ENCODE measurements at places on chromosomes 5 and 9.

DNA sequence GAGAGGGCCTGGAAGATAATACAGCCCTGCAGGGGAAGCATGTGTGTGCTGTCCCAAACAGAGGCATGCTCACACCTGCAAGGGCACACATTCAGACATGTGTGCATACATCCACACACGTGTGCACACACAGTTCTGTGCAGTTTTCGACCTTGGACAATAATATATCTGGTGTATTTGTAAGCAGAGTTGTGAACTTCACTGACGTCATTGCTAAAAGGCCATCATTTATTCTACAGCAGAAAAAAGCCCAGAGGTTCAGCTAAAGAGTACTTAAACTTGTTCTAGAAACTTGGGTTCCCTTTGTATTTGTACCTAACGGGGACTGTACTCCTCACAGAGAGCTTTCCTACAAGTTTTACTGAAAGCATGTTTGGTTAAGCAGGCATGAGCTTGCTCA lies 19.5 kb downstream of the IRX2 start:
- DNase-seq: no peak

DNA sequence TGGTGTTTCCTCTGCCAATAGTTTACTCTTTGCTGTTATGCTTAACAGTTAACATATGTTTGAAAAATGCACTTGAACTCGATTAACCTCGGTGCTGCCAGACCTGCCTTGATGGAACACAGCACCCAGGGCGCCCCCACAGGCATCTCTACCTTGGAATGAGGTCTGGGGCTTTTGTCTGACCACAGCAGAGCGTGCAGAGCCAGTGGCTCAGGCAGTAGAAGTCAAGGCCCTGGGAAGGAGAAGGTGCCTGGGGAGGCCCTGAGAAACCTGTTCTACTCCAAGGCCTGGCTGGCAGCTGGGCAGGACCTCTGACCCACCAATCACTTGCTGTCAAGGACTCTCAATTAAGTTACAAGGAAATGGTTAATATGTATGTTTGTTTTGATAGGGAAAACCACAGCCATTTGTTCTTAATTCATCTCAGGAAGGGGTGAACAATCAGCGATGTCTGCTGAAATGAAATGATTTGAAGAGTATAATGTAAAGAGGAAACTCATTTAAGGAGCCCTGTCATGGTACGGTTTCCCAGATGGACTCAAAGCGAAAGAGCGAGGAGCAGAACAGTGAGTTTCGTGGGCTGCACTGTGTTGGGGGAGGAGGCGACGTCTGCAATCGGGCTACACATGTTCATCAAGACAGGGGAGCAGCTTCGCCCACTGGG lies 21.9 kb downstream of the MACROH2A1 start:
- no peak for DNase-seq

DNA sequence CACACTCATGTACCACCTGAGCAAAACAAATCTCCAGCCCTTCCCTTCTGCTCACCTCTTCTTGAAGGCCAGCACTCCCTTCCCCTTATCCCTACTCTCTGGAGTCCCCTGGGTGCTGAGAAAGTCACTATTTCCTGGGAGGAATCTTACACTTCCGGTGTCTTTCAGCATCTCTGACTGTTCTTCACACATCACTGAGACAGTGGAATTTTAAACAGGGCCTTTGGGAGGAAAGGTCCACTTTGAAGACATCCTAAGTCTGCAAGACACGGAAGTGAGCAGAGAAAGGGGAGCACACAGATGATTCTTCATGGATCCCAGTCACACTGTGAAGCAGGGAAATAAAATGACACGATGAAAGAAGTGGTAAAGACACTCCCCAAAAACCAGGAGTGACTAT lies 25.6 kb downstream of the FRMD3 start:
- DNase-seq: no peak

GRCh38 chr9:35609001-35609819 lies 4.1 kb downstream of the TESK1 start:
- no peak for DNase-seq

DNA sequence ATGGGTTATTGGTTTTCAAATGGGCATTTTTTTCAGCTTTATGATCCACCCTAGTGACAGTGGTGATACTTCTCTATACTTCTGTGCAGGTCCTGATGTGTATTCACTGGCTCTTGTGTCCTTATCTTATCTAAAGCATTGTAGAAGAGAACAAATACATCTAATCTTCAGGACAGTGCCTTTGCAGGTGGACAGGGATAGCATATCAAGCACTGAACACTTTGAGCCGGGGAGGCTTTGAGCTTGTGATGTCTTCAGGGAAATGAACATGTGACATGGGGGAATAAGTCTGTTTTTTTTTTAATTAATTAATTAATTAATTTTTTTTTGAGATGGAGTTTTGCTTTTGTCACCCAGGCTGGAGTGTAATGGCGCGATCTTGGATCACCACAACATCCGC lies 115.5 kb upstream of the KLF4 start:
- no peak for DNase-seq

DNA sequence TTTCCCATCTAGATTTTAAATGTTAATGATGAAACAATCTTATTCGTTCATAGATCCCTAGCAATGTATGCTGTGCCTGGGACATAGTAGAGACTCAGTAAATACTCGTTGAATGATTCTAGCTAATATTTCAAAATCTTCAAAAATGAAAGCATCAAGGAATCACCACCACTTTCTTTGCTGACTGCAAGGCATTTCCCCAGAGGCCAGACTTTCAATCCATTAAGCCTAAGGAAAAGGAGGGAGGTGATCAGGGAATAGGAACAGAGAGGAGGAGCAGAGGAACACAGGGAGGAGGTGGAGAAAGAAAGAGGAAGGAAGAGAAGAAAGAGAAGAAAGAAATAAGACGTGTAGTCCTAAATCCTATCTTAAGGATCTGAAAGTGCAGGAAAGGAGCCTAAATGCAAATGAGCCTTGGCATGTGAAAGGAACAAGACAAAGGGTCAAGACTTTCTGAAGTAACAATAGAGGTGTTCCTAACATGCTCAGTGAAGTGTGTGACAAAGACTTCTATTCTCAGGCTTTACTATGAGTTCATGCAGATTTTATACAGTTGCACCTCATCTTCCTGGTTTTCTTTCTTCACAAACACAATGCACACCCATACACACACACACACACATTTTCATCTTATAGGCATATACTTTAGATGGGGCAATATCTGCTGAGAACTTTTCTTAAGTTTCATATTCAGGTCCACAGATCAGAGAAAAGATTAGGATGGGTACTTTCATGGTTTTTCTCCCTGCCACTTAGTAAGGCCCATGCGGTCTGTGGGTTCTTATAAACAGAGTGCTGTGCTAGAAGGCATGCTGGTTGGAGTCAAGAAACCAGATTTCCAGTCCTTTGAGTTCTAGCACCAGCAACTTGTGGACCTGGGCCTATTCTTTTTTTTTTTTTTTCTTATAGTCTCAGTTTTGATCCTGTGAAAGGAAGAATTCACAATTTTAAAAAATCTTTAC lies 512.2 kb upstream of the TNC start:
- DNase-seq: no peak

GRCh38 chr5:57696825-57697570 lies 214.4 kb upstream of the ACTBL2 start:
- no peak for DNase-seq

DNA sequence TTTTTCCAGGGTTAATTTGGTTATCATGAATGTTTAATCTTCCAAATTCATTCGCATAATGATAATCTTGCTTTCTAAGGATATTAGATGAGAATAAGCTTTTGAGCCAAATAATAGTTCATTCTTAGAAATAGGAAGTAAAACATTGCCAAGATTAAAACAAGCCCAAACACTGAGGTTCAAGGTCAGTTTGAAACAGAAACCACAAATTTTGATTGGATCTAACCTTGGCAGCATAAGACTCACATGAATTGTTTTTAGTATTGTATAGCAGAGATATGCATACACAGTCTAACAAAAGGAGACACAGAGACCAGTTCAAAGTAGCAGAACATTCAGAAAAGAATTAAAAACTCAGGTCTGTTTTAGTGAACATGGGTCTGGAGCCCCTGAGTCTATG lies 43.4 kb upstream of the VCAN start:
- DNase-seq: no peak

GRCh38 chr9:97319395-97319794 lies 11.9 kb downstream of the CCDC180 start:
- no peak for DNase-seq

DNA sequence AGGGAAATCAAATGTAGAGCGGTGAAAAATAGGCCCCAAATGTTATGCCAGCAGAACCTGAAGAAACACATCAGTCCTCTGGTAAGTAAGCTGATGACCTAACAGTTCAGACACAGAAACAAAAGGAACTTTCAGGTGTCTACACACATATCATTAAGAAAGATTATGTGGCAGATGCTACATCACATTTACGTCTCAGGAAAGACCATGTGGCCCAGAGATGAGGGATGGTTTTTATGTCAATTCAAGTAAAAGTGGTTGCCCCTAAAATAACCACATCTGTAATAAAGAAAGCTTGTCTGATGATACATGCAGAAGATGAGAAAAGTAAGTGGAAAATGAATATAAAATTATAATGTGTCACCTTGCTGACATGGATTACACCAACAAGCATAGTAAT lies 31.4 kb downstream of the GNAQ start:
- DNase-seq: no peak

GRCh38 chr5:144406442-144406841 lies 235.8 kb downstream of the KCTD16 start:
- no peak for DNase-seq

DNA sequence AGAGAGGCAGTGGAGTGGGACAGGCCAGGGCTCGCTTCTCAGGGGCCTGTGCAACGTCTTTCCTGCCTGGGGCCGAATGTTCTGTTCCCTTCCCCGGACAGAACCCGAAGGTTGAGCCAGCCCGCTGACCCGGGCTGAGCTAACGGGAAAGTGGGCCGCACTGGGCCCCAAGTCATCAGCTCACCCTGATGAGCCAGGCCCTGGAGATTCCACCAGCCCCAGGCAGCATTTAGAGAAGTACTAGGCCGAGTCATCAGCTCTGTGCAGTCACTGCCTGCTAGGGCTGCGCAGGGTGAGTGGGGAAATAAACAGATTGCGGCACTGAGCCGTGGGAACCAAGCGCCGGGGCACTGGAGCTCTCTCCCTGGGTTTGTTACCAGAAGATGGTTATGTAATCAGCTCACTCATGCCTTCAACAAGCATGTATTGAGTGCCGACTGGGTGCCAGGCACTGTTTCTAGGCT lies 29.1 kb upstream of the DUSP1 start:
- DNase-seq: no peak

- no peak for DNase-seq
Measured at GRCh38 chr9:81382281-81382680, 307.1 kb downstream of the TLE1 start.

DNA sequence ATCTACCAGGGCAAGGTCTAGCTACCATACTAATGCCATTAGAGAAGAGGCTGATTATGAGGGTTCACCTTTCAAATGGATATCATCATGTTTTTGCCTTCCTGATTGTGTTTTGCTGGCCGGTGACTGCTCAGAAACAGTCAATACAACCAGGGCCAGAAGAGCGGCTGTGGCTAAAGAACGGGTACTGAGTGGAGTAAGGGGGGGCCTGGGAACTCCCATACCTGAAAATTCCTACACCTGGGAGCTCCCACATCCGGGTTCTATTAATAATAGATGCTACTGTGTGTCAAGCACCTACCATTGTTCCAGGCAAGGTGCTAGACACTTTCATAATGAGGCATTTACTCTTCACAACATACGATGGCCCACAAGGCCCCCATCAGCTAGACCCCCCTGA lies 79.2 kb downstream of the CDK5RAP2 start:
- no peak for DNase-seq

GRCh38 chr5:80250801-80251200 lies 5.0 kb downstream of the SERINC5 start:
- DNase-seq: no peak

DNA sequence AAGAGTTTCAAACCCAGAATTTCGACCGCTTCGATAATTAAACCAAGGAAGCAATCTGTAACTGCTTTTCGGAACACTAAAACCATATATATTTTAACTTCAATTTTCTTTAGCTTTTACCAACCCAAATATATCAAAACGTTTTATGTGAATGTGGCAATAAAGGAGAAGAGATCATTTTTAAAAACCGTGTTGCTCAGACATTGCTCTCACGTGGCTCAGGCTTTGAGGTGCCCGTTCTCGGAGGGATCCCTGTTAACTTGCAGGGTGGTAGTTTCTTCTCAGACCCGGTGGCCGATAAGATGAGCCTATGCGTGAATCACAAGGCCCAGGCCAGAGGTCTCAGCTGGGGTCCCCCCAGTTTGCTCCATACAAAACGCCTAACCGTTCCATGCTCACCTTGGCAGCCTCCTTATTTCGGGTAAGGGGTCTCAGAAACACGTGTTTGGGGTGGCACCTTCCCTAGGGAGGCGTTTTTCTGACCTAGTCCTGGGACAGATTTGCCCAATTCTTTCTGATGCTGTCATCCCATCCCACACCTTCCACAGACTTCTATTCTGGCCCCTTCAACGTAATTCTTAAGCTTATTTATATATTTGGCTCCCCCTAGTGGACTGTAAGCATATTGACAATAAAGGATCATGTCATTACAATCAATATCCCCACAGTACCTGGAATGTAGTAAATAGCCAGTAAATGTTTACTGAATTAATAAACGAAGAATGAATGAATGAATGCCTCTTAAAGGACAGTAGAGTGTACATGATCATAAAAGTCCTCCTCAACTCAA lies 48.1 kb downstream of the THBS4 start:
- DNase-seq: no peak

DNA sequence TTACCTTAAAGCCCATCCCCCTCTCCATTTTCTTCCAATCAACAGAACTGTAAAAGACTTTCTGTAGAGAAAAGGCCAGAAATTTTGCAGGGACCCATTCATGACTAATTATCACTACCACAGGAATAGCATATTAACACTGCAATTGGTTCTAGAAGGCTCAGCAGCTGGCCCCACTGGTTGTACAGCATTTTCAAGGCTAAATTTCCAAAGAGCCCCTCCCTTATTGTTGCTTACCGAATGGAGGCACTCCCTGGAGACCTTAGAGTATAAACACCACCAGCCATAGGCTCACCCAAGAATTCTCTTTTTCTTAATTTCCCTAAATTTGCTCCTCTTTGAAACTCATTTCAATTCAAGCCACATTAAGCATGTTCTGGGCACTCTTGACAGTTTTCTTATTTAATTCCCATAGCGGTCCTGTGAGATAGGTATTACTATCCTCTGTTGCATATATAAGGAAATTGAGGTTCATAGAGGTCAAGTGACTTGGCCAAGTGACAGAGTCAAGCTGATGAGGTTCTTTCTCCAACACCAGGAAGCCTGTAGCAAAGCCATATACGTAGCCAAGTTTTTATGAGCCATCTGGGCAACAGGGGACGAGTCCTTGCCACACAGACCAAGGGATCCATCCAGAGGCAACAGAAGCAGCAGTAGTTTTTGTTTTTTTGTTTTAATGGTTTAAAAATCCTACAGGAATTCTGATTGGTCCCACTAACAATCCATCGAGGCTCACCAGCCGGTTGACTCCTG lies 83.9 kb upstream of the NR5A1 start:
- DNase-seq: no peak
